ENCODE measurements at places on chromosomes 4 and X.

DNA sequence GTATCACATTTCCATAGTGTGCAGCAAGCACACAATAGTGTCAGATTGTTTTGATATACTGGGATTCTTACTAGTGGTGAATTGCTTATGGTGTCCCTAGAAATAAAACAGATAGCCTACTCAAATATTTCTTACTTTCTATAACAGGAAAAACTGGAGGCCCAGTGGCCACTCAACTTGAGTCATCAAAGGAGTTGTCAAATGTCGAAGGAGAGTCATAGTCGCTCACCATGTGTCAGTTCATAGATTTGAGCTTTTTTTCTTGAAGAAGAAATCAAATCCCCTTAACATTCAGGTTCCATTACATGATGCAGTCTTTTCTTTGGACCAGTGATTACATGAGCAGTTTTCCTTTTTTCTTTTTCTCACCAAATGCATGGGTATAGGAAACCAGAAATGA is 1271.0 kb downstream of the RAPGEF2 start:
- no peak for DNase-seq

- DNase-seq: no peak
These were observed 1.3 kb downstream of the PRR32 start for GRCh38 chrX:126820700-126821420.

GRCh38 chr4:83692028-83692427 is 156.1 kb downstream of the GPAT3 start:
- DNase-seq: no peak

DNA sequence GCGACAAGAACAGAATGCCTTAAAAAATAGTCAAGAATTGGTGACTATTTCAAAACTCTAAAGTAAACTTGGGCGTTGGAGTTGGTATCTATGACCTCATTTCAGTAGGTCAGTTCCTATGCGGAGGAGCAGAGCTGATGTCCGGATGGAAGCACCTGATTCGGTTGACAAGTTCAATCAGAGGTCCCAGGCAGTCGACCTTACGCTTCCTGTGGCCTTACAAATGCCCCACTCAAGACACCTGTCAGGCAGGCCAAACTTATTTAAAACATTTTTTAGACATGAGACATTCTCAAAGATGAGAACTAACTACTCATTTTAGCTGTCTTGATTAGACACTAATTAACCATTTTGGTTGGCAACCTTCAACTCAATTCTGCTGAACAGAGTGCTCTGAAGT is 137.7 kb upstream of the ADAMTS3 start:
- no peak for DNase-seq

DNA sequence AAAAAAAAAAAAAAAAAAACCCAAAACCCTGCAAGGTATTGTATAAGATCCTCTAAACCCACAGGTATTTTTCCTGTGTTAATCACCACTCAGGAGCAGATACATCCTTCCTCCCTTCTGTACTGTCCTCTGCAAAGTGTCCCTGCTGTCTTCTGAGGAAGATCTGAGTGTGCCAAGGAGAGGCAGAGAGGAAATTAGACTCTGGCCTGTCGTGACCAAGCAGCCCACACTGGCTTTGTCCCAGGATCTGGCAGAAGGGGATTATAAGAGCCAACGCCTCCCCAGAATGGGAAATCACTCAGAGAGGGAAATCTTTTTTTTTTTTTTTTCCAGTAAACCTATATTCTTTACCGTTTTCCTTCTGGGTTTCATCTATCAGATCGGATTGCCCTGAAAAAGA is 39.6 kb downstream of the PTCHD1 start:
- no peak for DNase-seq

DNA sequence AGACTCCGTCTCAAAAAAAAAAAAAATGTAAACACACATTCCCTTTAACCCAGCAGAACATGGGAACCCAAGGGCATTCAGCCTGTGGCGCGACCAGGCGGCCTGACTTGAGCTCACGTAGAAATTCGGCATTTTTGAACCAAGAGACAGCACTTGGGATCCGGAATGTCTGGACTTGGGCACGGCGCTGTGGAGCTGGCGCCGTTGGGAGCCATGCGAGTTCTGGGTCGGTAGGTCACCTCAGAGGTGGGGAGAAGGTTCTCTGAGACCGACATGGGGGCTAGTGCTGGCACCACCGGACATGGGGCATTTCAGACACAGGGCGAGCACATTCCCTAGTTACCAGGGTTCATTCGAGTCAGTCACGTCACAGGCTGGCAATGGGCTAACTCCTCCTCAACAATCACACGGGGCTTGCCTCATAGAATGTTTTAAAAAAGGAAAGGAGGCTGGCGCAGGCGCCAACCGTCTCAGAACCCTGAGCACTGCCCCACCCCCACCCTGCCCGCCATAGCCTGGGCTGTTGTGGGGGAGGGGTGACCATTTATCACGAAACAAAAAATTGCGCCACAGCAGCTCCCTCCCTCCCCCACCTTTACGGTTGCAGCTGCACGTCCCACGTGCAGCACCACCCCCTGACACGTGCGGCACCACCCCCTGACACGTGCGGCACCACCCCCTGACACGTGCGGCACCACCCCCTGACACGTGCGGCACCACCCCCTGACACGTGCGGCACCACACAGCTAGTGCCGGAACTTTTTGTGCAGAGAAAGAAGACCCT is at the start of gene TEX28:
TSS of gene TEX28 (minus strand) at position 334 of the 784 bp plus-strand sequence. CDS start 3,007 bp downstream, outside the sequence.
- DNase-seq: no peak

DNA sequence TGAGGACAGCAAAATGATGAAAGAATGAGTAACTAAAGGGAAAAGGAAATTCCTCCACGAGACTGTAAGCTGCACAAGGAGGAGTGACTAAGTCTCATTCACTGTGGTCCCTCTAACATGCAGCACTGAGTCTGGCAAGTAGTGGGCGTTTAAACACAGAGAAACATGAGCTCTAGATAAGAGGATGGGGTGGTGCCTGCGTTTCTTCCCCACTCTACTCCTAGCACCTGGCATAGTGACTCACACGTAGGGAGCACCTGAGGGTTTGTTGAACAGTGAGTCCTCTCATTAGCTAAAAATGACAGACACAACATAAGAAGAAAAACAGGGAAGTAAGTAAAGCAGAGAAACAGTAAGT is 105.8 kb upstream of the CBR4 start:
- DNase-seq: no peak

DNA sequence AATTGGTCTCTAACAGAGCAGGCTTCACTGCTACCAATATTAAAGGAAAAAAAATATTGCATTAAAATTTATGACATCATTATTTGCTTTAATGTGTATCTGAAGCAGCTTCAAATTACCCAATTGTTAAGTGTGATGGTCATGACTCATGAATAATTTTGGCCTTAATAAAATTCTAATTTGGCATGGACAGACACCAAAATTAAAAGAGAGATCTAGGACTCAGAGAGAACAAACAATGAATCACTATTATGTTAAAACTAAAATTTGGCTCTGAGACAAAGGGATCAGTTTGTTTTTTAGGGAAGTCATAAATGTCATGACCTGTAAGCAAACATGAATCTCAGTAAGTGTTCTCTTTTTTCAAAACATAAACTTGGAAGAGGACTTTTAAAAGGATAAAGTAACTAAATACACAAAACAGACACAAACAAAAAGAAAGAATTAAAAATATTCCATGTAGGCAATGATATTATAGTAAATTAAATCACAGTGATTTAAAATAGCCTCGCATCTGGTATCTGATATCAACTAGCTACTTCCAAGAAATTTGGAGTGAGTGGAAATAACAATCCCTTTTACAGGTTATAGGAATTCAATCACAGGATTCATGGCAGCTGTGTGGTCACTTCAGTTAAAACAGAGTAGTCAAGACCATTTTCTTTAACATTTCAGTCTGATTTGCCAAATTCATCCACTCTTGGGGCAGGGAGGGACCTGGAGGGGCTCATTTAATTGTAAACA is 11.6 kb downstream of the VEGFC start:
- no peak for DNase-seq

DNA sequence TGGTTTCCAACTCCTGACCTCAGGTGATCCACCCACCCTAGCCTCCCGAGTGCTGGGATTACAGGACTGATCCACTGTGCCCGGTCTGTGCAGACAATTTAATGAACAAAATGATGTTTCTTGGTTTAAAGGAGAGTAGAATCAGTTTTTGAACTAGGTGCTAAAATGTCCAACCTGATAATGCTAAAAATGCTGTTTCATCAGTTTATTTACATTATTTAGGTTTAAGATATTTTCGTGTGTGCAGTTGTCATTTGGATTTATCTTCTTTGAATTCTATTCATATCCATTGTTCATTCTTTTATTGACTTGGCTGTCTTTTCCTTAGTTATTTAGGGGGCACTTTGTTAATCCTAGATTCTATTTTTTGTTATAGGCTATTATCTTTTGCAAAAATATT is 18.0 kb upstream of the GABRB1 start:
- DNase-seq: no peak

GRCh38 chr4:41461780-41462307 is 76.1 kb upstream of the LIMCH1 start:
- no peak for DNase-seq

DNA sequence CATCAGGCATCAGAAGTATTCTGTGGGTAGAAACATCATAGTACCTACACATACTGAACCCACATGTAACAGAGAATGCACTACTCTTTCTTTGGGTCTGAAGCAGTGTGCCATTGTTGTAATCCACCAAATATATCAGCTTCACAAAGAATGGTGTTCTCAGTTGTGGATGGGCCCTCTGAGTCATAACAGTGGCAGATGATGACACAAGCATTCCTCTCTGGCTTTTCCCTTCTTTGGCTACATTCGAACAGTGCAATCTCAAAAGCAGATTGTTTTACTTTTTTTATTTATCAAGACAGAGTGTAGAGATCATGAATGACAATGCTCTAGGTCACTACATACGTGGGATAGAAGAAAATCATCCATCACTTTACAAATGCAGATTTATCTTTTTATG is 247.2 kb upstream of the EPHA5 start:
- DNase-seq: no peak

DNA sequence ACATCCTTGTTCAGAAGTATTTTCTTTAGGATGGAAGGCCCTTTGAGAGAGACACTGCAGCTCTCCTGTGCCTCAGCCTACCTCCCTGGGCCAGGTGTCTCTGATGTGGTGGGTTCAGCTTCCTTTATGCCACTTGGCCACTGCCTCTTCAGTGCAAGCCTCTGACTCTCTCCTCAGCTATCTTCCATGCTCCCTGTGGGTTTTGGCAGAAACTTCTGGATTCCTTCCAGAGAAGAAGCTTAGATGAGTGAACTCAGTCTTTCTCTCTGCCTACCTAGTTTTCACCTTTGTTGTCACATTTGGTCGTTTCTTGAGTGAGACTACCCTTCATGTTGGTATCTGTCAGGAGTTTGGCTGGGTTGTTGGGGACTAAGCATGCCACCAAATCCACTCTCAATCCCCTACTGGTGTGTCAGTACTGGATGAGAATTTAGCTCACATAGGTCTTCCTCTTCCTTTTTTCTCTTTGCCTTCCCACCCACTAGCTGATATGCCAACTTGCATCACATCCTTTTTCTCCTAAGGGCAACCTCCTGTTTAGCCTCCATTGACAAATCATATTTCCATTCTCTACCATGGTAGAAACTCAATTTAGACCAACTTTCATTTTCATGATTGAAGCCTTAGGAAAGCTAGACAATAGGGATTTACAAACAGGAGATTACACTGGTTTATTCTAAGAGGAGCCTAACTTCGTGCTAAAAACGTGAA is 32.0 kb downstream of the IL15 start:
- no peak for DNase-seq

GRCh38 chr4:145625677-145626622 is 6.8 kb downstream of the MMAA start:
- no peak for DNase-seq

DNA sequence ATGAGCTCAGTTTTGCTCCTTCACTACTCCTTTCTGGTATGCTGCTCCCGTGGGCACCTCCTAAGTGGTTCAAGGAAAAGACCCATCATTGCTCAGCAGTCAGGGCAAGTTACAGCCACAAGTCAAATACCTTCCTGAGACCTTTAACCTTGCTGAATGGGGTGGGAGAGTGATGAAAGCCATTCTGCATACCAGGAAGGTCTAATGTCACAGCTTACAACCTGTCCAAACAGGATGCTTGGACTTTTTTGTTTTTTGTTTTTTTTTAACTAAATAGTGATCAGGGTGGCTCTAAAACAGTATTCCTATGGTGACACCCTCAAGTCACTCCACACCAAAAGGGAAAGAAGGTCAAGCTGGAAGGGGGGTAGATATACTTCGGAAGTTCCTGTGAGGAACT is 93.1 kb downstream of the GPC3 start:
- DNase-seq: no peak

DNA sequence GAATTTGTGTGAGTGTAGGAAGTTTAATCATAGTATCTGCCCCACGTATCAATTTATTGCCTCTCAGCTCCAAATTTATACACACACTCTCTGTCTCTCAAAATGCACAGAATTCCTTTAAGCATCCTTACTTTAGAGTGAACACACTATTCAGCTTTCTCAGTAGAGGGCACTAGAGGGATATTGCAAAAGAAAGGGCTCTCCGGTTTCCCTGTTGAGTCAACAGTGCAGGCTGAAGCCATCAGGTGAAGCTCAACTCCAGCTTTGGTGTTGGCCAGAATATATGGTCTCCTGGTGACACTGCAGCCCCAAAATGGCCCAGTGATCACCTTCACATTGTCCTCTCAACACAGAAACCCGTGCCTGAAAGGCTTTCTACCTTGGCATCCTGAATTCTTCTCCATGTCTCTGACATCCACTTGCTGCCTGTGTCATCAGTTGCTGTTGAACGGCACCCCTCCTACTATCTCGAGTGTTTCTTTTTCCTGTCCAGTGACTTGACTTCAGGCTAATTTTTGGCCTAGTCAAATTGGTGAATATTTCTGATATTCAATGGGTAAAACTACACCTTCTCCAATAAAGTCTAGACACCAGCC is 670.5 kb downstream of the GABRG1 start:
- DNase-seq: no peak

DNA sequence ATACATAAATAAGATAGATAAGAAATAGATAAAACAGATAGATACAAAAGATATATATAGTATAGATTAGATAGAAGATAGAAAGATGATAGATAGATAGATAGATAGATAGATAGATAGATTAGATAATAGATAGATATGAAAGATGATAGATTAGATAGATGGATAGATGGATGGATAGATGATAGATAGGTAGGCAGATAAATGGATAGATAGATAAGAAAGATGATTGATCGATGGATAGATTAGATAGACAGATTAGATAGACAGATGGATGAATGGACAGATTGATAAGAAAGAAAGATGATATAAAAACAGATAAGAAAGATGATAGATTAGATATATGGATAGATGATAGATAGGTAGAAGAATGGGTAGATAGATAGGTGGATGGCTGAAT is 90.3 kb downstream of the SMIM20 start:
- DNase-seq: no peak

All from activated CD8-positive, alpha-beta memory T cell treated with anti-CD3 and anti-CD28 coated beads for 1 hour (primary cell).